ENCODE measurements at places on chromosomes 12 and 14.

DNA sequence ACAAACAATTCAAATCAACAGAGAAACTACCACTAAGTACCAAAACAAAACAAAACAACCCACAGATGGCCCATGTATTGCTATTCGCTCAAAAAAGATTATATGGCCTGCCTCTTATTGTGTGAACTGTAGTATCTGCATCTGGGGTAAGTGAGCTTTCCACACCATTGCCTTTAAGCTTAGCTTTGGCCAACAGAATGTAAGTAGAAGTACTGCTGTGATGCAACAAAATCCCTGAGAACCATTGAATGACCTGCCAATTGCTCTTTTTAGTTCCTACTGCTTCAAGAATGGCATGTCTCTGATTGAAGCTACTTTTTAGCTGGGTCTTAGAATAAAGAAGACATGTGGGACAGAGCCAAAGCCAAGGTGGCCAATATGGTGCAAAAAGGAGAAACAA lies 32.5 kb downstream of the PPFIA2 start:
- DNase-seq: no peak

DNA sequence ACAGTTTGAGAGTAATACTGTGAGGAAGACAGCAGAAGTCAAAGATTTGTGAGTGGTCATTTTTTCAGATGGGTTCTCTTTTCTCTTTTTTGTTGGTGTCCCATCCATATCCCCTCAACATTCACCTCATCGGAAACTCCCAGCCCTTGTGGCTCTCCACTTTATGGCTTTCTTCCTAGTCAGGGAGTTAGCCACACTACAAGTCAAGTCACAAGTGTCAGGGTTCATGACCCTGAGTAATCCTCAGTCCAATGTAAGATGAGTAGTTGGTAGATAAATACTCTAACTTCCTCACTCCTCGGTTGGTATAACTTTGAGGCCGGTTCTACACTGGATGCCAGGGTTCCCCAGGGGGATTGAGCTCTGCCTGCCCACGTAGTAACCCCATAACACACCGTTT lies 41.4 kb downstream of the PTGER2 start:
- no peak for DNase-seq

DNA sequence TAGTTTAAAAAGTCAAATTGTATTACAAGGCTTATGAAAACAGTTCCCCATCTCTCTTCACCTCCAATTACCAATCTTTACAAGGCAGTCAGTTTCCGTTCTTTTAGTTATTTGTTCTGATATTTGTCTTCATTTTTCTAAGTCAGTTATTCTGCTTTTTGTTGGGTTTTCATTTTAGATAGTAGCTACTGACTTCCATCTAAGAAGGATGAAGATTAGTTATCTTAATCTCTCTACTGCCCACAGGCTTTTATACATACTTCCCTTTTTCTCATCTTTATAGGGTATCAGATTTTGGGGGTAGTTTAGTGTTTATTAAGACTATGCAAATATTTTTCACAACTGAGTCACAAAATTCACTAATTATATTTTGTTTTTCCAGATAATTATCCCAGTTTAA lies 38.4 kb downstream of the FRS2 start:
- no peak for DNase-seq

GRCh38 chr14:100498068-100498467 lies 89.1 kb downstream of the BEGAIN start:
- DNase-seq: no peak

- no peak for DNase-seq
These were observed 35.3 kb downstream of the FBRSL1 start for GRCh38 chr12:132525011-132525832.

GRCh38 chr14:81669308-81669707 lies 135.7 kb upstream of the SEL1L start:
- no peak for DNase-seq

GRCh38 chr12:25699454-25699853 lies 146.4 kb upstream of the LMNTD1 start:
- no peak for DNase-seq

GRCh38 chr12:100329800-100330199 lies 27.1 kb upstream of the SLC17A8 start:
- DNase-seq: no peak

- DNase-seq: no peak
These were observed 37.5 kb downstream of the ERH start for GRCh38 chr14:69360438-69361108.

DNA sequence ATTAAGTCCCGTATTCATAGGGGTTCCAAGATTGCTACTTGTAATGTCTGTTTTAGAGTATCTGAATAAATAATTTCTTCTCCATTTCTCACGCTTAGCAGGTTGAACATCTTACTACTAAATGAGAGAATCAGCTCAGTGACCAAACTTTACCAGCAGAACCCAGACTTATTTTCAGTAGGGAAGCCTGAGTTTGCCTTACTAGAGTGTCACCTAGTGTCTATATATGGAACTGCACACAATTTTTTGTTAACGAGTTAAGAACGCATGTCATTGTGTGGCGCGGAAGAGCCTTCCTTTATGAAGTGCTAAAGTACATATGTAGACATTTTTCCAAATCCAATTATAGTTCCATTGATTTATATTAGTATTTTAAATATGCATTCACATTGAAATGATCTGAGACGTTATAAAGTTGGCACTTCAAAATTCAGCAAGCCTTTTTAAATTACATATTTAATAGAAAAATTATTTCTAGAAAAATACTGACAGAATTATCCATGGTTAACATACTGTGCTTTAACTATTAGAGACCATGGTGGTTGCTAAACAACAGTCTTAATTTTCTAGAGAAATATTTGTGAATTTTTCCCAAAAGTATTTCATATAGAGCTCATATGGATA lies 88.3 kb downstream of the RPS29 start:
- peak; percentile 15 for DNase-seq

GRCh38 chr14:80867091-80867490 lies 74.4 kb downstream of the CEP128 start:
- no peak for DNase-seq

DNA sequence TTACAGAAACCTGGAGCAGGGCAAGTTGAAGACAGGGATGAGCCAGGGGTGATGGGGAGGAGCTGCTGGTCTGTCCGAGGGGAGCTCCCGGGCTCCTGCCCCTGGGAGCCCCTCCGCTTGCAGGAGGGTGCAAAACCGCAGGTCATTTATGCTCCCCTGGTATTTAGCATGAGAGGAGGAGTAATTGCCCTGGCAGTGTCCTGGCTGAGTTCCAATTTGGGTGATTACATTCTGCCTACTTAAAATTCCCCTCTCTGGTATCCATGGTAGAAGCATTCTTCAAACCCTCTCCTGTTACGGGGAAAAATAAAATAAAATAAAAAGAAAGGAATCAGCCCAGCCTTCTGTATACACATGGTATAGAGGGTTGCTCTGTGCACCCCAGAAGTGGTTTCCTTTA lies 61.7 kb upstream of the VRK1 start:
- no peak for DNase-seq

DNA sequence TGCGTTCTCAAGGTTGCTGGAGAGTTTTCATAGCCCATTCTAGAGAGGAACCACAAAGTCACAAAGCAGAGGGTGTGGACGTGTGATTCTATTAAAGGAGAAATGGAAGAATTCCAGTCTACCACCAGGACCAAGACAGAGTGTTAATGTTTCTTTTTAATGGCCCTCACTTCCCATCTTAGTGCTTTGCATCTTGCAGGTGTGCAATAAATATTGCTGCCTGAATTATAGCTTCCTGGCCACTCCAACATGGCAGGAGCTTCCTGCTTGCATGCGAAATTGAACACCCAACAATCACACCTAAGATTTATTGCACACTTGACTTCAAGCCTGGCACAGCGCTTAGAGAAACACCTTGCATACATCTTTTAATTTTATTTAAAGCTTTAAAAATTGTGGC lies 22.4 kb upstream of the PPP1CC start:
- no peak for DNase-seq

DNA sequence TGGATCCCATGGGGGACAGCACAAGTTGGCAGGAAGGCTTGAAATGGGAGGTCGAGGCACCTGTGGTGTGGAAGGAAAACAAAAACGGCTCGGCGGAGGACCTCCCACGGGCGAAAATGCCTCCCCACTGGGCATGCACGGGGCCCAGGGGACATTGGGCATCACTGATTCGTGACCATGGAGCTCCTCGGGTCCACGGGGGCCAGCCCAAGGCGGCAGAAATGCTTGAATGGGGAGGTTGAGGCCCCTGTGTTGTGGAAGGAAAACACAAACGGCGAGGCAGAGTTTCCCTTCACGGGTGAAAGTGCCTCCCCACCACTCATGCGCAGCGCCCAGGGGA lies 376.0 kb downstream of the ALG10 start:
- DNase-seq: no peak

DNA sequence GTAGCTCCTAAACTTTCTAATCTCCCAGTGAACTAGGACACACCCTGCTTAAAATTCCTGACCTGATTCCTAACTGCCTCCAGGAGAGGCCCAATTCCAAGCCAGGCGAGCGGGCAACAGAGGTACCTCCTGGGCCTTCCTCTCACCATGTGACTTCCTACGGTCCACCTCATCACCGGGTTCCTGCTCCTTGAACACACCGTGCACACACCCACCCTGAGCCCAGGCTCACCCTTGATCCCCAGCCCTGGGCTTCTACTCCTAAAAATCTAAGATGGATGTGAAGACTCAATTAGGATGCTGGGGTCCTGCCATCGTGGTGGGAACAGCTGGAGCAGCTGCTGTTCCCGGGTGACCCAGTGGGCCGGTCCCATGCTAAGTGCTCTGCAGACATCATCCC lies 68.6 kb downstream of the CHGA start:
- no peak for DNase-seq

- no peak for DNase-seq
These were observed 89.7 kb downstream of the PPP2R5C start for GRCh38 chr14:101851183-101851582.

DNA sequence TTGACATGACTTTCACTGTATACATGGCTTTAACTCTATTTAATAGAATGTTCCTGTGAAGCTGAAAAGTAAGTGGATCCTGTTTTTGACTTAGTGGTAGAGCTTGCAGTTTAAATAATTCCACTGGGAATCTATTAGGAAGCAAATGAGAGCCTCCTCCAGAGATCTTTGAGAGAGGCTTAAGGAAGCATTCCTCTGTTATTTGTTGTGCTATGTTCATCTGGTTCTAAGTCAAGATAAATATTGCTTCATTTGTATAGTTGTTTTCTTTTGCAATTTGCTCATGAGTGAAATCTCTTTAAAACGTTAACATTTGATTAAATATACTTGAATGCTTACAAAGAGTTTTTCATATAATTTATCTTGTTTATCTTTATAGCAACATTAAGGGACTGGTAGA lies 70.4 kb downstream of the TMTC2 start:
- peak; percentile 4 for DNase-seq

- no peak for DNase-seq
These were observed 109.8 kb upstream of the EGLN3 start for GRCh38 chr14:34060651-34060999.

DNA sequence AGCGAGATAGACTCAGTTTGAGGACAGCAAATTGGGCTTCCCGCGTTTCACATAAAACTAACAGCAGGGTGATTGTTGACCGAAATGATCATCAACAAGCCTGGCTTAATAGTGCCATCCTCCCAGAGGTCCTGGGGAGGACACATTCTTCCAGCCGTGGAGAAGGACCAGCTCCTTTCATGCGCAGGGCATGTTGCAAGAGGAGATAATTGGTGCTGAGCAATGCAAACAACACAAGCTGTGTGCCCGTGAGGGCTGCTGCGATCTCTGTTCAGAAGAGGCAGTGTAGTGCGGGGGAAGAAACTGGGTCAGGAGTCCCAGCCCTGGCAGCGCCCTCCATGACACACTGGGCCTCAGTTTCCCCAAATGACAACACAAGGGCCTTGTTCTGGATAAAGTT lies 54.3 kb downstream of the CCDC85C start:
- no peak for DNase-seq

DNA sequence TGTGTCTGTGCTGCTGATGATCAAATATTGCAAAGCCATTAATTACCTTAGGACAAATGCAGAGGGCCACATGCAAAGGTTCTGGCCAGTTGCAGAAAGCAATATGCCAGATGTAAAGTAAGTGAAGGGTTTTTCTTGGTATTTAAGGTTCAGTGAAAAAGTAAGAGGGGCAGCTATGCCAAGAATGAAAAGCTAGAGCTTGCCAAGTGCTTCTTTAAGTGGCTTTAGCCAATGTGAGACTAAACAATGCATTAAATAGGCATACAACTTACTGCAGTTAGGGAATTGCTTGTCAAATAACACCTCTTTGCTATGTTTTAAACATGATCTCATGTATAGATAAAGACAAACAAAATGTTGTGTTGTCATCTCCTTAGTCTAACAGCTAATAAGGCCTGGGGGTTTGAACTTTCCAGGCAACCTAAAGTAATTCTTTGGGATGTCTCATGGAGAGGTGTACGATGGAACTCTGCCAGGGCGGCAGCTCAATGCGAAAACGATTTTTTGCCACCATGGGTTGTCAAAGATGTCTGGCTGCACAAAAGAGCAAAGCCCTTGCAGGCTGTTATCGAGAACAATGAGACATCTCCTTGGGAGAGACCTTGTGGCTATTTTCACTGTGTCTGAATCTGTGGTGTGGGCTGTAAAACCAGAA lies 12.0 kb downstream of the IGF1 start:
- DNase-seq: no peak

- DNase-seq: peak; percentile 36
These were observed 150.2 kb downstream of the TMEM132D start for GRCh38 chr12:129753586-129753985.

GRCh38 chr12:87266305-87266704 lies 762.9 kb downstream of the C12orf50 start:
- DNase-seq: no peak

DNA sequence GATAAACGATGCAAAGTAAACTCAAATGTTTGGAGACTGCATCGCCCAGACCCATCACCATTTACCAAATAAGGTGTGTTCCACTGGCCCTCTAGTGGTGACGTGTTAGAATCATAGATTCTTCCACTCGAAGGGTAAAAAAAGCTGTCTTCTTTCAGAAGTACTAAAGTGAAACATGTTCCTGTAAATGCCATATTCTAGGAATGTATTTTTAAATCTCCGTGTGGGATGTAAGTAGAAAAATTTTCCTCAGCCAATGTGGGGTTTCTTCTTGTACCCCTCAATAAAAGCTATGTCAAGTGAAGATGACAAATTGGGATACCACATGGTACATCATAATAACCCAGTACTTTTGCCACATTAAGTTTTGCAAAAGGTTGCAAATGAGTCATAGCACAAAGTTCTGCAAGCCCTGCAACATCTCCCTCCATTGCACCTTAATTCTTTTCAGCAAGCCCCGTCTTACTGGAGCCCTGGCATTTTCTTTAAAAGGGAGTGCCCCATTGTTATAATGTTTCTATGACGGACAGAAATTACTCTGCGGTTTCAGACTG lies 100.8 kb downstream of the CCER1 start:
- peak; percentile 25 for DNase-seq

DNA sequence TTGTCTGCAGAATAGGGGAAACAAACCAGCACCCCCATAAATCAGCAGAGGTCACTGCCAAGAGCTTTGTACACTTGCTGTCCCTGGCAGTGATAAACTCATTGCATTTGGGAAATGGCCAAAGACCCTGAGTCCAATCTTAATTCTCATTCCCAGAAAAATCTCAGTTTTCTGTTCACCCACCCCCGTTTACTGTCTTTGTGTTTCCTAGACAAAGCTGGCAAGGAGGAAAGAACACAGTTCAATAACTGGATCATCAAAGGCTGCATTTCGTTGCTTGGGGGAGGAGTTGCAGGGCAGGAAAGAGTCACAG lies 365.1 kb downstream of the DPF3 start:
- no peak for DNase-seq

- no peak for DNase-seq
These were observed 25.4 kb upstream of the DLK1 start for GRCh38 chr14:100701314-100701713.

All from skeletal muscle cell (primary cell).